ENCODE measurements at places on chromosomes 2 and 18.
A peak's percentile ranks its signal among the peaks of the same experiment; 100 is the strongest.

- ATAC-seq = no peak
Measured at GRCh38 chr2:139080244-139080643, 300.1 kb upstream of the NXPH2 start.

GRCh38 chr18:66769375-66769774 is 165.5 kb upstream of the CDH19 start:
- no peak for ATAC-seq

- no peak for ATAC-seq
Measured at GRCh38 chr2:105294844-105295481, 34.6 kb downstream of the TGFBRAP1 start.

DNA sequence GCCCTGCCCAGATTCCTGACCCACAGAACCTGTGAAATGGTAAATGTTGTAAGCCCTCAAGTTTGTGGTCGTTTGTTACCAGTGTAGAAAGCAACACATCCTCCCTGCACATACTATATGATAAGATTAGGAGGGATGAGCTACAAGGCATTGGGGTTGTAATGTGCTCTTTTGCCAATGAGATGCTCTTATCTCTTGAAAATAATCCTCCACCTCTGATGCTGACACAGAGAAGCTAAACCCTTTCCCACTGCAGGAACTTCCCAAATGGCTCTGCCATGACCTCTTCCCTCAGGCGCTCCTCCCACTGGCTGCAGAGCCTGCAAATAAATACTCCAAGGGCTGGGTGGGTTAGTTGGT is 23.5 kb downstream of the CDC42EP3 start:
- ATAC-seq = no peak

DNA sequence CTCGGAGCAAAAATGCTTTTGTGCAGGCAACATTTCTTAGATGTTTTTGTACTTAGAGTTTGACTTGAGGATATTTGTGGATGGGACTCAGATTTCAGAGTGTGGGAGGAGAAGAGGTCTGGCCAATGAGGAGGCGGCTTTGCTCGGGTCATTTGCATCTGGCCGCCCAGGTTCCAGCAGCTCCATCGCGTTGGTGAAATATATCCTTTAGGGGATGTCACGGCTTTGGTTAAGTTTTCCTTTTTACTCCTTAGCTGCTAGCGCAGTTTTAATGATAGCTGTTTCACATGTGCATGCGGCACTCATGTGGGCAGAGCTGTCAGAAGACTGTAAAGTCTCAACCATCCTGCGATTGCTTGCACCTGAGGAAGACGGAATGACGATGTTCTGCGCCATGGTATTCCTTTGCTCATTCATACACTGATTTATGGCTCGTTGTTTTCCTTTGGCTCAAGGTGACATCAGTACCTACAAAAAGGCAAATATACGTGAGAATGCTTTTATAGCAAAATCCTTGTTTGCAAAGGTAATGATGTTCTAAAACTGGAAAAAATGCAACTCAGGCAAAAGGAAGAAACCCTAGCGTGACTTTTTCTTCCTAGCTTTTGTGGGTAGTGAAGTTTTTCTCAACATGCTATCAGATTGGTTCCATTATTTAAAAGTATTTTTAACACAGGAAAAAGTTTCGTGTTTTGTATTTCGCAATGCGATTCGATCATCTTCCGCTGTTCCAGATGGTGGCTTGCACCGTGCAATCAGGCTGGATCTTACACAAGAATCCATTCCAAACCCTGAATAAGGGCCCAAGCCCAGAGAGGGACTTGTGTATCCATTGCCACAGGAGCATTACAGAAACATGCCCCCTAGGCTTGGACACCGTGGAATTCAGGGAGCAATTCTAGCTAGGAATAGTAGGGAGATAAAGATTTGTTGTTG is 70.5 kb upstream of the ZNF516 start:
- peak; percentile 94 for ATAC-seq

- ATAC-seq = no peak
Measured at GRCh38 chr2:157837851-157838441, 38.2 kb downstream of the ACVR1 start.

GRCh38 chr18:70374154-70374553 is 85.3 kb downstream of the SOCS6 start:
- no peak for ATAC-seq

GRCh38 chr18:61530681-61531080 is 197.5 kb downstream of the CDH20 start:
- ATAC-seq = no peak

DNA sequence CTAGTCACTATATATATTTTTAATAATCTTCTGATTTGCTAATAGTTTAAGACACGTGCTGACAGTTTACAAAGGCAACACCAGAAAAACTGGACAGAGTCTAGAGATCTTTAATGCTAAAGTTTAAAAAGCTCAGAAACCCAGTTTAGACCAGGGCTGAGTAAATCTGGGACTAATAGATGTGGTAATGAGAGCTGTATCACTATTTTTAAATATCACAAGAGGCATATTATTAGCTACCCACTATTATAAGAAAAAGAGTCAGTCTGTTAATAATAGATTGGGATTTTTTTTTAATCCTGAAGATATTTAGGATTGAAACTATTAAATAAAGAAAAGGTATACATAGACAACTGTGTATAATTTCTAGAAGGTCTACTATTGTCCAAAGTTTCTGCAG is 299.9 kb downstream of the ZEB2 start:
- ATAC-seq = no peak

- ATAC-seq = no peak
Measured at GRCh38 chr2:239601201-239601851, 200.5 kb upstream of the HDAC4 start.

DNA sequence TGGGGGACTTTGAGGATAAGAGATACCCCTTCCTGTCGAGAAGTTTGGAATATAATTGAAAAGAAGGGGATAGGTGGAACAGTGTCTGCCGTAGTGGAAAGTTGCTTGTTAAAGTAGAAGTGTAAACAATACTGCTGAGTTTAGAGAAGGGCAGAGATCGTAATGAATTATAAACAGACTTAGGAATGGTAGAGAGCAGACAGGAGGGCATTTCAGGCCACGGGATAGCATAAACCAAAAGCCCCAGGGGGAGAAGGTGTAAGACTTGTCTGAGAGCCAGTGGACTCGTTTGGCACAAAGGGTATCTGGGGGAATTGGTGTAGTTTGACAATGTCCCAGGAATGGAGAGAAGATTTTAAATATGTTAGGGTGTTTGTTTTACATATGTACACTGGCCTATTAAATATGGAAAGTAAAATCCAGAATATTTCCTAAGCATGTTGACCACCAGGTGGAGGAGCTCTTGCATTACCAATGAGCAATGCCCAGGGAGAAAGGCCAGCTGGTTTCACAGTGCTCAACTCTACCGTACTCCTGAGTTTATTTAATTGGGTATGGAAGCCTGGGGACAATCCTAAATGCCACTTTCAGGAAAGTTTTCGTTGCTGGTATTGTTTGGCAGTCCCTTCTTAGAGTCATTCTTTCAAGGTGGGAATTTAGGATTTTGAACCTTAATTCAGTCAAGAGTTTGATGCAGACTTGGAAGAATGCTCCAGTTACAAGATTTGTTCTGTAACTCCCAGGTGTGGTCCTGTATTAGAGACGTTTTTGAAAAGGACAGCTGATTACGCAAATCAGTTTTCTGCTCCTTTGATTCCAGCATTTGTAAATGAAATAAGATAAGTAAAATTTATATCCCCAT is 7.5 kb downstream of the COPS8 start:
- ATAC-seq = peak; percentile 70

DNA sequence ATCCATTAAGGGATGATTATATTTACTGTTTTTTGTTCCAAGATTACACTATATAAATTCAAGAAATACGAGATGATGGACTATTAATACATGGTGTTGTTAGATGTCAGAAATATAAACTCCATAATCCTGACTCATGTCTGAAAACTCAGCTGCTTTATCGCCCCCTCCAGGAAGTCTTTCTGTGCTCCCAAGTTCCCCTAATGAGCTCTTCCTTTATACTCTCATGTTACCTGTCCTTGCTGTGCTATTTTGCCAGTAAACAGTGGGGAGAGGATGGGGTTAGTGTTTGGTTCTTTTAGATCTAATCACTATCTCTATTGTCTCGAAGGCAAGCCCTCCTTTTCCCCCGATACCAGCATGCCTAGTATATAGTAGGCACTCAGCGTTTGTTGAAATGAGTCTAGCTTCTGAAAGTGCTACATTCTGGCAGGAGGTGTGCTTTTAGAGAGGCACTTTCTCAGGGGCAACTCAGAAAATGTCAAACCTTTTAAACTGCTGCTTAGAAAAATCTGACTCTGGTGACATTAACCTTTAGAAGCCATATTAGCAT is 21.4 kb upstream of the BARD1 start:
- no peak for ATAC-seq

DNA sequence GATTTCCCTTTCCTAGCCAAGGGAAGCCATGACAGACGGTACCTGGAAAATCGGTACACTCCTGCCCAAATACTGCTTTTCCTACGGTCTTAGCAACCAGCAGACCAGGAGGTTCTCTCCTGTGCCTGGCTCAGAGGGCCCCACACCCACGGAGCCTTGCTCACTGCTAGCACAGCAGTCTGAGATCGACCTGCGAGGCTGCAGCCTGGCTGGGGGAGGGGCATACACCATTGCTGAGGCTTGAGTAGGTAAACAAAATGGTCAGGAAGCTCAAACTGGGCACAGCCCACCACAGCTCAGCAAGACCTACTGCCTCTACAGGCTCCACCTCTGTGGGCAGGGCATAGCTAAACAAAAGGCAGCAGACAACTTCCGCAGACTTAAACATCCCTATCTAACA is 6.8 kb upstream of the CD207 start:
- ATAC-seq = no peak

DNA sequence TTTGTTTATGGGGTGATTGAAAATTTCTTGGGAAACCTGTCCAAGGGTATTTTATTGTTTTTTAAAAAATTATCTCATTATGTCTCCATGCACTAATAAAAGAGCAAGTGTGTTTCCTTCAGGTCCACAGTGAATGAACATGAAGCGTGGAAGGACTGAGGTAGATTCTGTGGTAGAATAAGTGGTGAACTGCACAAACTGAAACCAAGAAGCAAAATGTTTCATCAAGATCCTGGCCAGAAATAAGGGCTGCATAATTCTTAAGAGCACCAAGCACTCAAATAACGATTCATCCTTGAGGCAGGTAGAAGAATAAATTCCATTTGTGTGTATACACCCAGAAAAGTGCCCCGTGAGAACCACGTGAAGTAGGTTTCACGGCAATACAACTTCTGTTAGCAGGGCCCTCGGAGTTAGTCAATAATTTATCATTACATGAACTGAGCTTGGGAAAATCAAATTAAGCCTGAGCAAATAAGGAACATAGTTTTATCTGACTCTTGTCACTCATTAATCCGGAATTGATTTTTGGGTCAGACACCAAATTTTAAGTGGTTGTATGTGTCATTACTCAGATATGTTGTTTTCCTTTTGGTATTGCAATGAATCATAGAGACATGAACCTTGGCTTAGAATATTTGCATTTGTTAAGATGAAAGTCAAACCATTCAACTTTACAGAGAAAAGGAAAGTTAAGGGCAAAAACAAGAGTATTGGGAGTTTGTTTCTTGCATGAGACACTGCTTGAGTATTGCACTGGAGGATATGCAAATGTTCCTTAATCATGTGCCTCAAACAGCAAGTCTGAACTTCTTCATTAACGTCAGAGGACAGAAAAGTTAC is 472.6 kb upstream of the NETO1 start:
- ATAC-seq = no peak

DNA sequence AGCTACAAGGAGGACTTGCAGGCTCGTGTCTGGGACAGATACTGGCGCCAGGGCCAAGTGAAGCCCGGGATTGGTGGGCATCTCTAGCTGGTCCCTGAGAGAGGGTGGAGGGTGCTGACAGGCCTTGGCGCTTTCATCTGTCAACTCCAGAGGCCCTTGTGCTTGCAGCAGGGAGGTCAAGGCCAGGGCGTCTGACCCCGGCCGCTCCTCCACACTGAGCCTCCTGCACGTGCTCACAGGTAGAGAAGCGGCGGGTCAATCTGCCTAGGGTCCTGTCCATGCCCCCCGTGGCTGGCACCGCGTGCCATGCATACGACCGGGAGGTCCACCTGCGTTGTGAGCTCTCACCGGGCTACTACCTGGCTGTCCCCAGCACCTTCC is 9.5 kb downstream of the CAPN10 start:
- no peak for ATAC-seq

DNA sequence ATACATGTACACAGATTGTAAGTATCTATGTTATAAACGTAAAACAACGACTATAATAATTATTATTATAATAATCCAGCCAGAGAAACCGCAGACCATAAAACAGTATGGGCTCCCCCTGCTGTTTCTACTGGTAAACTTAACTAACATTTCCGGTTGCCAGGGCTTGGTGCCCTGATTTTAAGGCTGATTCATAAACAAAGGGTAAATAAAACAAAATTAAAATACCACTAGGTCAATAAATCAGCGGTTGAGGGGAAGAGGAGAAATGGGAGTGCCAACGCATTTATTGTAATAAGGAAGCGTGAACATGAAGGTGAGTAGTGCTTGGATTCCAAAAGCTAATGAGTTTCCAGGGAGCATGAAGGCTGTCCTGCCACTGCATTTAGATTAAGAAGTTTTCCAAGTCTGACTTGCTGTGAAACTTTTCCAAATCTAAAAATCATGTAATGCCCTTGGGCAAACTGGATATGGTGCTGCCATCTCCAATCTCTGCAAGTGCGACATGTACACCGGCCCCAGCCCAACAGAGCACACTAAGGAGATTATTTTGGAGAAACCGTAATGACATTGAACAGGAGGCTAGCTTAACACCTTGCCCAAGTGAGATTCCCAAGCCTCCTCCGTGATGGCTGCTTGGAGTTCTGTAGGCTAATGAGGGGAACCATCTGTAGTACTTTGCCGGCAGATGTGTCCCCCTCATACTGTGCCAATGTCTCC is 50.7 kb upstream of the HNRNPA3 start:
- ATAC-seq = no peak

DNA sequence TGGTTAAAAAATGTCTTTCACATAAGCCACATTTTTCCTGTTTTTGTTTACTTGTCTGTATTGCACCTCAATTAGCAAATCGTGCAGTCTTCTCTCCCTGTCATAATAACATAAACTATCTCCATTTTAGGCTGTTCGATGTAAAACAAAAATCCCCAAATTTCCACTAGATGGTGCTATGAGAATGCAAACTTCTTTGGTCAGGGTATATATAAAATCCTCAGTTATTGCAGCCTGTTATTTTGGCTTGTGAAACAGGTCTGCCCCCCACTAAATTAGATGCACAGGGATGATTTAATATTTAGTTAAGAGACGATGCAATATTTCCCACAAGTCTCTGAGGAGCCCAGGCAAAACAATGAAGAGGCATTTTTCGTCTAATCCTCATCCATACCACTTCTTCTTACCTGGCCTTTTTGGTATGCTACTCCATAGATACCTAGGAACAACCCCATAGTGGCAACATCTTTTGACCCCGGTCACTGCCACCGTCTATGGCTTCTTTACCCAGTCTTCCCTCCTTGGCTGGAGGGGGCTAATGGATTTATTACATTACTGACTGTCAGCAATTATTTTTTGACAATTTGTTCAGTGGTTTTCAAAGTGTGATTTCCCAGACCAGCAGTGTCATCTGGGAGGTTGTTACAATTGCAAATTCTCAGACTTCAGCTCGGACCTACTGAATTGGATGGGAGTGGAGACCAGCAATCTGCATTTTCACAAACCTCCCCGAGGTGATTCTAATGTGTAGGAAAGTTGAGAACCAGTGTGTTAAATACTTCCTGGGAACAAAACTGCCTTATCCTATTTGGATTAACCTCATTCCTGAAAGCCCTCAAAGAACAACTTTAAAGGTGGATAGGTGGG is 117.4 kb upstream of the CWC22 start:
- peak; percentile 27 for ATAC-seq

- ATAC-seq = no peak
Measured at GRCh38 chr2:39991298-39991697, 212.2 kb upstream of the THUMPD2 start.

- ATAC-seq = no peak
Measured at GRCh38 chr2:230738391-230738811, 25.8 kb downstream of the CAB39 start.
